NCI-H1694 treated with DMSO at 0.1 percent for 48 hours (cell line): ENCODE measurements at places on chromosomes 6 and 20.

GRCh38 chr6:129908858-129909257 lies 47.7 kb upstream of the TMEM244 start:
- no peak for DNase-seq

DNA sequence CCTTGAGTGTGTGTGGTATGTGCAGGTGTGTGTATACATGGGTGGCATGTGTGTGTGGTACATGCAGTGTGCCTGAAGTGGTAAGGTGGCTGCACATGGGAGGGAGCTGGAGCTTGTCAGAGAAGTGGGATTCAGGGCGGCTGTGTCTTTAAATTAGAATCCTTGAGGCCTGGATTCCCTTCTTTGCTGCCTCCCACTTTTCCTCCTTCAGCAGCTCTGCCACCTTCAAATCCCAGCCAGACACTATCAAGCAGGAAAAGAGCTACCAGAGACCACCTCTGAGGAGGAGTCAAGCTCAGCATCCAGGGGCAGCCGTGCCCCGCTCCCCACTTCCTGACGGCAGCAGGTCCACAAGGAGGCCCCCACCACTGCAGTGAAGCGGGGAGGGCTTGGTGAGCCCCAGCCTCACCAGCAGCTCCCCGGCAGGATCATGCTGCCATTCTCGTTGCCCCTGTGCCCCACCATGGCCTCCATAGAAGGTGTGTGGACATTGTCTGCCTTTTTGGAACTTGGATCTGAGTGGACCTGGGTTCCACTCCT lies 131.0 kb upstream of the MLN start:
- DNase-seq = no peak

DNA sequence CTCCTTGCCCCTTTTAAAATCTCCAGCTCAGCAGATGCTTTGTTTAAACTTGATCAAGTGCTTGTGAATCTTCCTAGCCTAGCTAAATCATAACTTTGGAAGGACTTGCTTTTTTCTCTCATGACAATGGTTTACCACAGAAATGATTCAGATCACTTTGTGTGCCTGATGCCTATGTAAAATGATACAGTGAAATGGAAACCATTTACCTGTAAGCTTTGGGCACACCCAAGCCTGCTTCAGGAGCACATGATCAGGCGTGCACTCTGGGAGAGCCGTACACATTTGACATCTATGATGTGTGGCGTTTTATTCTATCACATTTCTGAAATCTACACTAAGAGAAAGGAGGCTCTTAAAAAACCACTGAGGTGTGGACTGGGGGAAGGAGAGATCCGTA lies 41.1 kb downstream of the PTPN1 start:
- DNase-seq = no peak

GRCh38 chr6:15349379-15349778 lies 103.5 kb downstream of the JARID2 start:
- DNase-seq = no peak

DNA sequence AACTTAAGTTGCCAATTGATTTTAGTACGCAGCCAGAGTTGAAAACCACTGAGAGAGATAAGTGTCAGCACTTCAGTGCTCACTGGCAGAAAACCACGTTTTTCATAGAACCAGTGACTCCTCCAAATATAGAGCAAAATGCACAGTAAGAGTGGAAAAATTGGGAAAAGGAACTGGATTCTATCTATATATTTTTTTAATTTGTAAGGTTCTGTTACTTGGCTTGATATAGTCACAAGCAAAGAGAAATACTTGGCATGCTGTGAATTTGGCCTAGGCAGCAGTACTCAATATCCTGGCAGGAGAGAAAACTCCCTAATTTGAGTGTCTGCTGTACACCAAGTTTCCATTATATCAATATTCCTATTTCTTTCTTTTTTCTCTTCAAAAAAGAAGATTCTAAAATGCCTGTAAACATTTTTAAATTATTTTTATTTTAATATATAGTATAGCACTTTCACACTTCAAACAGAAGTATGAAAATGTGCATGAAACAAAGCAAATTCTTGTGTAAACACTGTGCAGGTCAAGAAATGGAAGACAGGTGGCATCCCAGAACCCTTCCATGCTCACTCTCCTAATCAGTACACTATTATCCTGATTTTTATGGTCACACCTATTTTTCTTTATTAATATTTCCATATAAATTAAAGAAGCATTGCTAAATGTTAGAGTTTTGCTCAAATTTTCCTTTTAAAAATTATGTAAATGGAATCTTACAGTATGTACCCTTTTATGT lies 561.8 kb upstream of the RNF217 start:
- DNase-seq = no peak

- no peak for DNase-seq
These were observed 29.6 kb upstream of the SMIM26 start for GRCh38 chr20:18537651-18538050.
